ENCODE measurements at places on chromosomes 2 and 18.
A peak's percentile ranks its signal among the peaks of the same experiment; 100 is the strongest.

DNA sequence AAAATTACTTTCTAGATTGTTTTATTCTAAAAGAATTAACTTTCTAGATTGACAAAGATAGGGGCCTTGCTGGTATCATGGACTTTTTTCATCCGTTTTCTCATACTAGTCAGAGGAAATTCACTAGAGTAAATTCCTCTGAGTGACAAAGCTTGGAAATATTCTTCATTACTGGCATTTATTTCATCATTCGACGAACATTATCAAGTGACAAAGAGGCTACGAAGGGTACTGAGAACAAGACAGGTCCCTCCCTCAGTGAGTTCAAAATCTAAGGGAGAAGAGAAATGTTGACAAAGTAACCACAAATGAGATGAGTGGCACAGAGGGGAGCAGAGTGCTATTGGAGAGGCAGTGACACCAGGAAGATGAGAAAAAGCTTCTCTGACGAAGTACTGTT lies 4.3 kb downstream of the EPG5 start:
- DNase-seq, result peak; percentile 29

- DNase-seq, result no peak
These were observed 83.9 kb downstream of the PDK1 start for GRCh38 chr2:172639823-172640222.

DNA sequence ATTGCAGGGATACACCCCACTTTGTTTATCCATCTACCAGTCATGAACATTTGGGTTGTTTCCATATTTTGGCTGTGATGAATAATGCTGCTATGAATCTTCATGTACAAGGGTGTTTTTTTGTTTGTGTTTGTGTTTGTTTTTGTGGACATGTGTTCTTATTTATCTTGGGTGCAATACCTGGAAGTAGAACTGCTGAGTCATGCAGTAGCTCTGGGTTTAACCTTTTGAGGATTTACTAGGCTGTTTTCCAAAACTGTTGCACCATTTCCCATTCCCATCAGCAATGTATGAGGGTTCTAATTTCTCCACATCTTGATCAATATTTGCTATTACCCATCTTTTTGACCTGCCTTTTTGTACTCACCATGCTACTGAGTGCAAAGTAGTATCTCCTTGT lies 140.0 kb upstream of the CYP1B1 start:
- DNase-seq, result no peak

GRCh38 chr2:214765180-214765579 lies 44.3 kb downstream of the BARD1 start:
- no peak for DNase-seq

DNA sequence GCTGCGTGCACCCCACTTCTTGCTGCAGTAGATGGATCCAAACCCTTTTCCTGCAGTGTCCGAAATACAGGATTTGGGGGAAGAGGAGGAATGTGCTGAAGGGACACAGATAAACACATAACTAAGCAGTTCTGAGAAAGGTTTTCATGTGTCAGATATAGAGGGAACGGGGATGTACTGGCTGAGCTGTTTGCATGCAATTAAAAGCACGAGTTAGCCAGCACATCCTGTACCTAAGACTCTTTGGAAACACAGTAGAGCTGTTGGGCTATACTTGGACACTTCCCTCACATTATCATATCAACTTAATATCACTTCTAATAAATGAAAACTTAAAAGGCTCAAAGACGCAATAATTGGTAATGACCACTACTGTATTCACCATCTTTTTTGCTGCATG lies 377.4 kb downstream of the XIRP2 start:
- DNase-seq, result no peak

DNA sequence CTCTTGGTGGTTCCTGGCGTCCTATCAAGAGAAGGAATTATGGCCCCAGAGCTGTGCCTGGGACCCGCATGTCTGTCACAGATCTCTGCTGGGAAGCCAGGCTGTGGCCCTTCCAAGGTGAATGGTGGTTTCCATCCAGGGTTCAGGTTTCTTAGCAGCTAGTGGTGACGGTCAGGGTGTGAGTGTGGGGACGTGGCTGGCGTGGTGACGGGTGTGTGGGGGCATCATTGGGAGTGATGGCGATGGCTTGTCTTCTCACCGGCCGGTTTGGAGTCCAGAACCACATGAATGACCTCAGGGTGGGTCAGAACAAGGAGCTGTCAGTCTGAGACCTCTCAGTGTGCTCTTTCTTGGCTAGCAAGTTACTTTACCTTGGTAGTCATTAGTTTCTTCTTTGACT lies 52.6 kb downstream of the AGAP1 start:
- no peak for DNase-seq

GRCh38 chr2:85662899-85663593 lies 5.0 kb downstream of the SFTPB start:
- no peak for DNase-seq

DNA sequence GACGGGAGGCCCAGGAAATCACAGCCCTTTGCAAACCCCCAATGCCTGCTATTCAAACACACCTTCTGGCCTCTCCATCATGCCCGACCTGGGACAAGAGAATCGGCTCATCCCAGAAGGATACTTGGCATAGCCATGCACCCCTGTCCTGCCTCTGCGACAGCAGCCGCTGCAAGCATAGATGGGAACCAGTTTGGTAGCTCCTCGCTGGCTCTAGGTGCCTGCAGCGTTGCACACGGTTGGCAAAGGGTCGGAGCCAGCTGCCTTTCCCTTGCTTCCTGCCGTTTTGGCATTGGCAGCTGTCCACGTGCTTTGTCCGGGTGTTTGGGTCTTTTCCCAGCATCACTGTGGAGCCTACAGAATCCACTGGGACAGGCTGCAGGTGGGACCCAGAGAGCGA lies 76.9 kb downstream of the TWIST2 start:
- DNase-seq, result no peak

Data from CD4-positive, alpha-beta T cell treated with Interleukin-15 for 4 hours (primary cell).